ENCODE measurements at places on chromosomes 3 and 15. TPM values are rescaled to one million over a fixed set of nuclear protein-coding genes. Genes with fewer than 3 reads are reported as not detected.

MED12L gene
- total RNA-seq, result 0.43 TPM

EHD4 gene
- total RNA-seq, result 70.4 TPM

ARHGEF26 gene
- 33.8 TPM for total RNA-seq

PLA2G4D gene
- not detected for total RNA-seq

CD96 gene
- total RNA-seq, result 0.32 TPM

TMCO5A gene
- total RNA-seq, result not detected

All from ascending aorta (tissue), 2 donors.